ENCODE measurements at places on chromosomes 6 and 20. TPM values are rescaled to one million over a fixed set of nuclear protein-coding genes. Genes with fewer than 3 reads are reported as not detected.

- DNase-seq = no peak
Observed at GRCh38 chr20:2473516-2473915, 2.9 kb upstream of the SNRPB start.

DNA sequence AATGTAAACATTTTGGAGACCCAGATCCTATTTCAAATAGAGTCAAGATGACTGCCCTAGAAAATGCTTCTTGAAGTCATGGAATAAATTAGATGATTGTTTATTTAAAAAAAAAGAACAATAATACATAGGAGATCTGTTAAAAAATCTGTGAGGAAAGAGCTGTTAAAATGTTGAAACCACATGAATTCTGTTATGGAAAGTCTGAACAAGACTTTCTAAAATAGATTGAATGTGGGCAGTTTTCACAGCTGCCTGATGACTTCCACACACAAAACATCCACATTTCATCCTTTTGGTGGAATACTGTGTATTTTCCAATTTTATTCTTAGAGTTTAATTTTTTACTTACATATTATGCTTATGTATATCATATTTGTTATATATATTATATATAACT is 186.1 kb downstream of the LAMA2 start:
- DNase-seq = no peak

DNA sequence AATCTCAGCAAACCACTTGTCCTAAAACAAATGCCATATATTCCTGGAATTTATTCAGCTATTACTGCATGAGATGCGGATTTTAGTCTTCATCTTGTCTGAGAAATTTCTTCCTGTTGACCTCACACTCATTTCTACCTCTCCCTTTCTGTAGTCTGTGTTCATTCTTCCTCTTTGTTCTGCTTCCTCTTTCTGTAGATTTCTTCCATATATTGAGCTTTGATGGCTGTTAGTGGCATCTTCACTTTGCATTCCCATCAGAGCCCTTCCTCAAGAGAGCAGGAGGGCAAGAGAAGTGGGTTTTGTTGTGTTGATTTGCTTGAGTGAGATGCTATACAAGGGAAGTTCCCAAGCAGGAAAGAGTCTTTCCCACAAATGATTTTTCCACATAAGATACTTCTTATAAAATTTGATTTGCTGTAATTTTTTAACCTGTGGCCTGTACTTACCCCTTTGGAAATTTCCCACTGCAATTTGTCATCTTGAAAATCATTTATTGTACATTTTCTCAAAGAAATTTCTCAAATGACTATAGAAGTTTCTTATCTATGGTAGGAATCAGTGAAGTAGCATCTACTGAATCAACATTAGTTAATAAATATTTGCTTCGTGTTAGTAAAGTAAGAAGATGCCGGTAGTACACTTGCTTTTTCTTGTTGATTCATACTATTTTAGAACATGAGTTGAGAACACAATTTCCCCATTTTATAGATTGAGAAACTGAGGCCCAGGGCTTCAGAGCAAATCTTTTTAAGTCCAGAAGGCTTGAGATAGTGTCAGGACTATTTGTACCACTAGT is 43.8 kb downstream of the MAP3K4 start:
- DNase-seq = no peak

GRCh38 chr6:165119231-165120020 is 190.0 kb downstream of the C6orf118 start:
- DNase-seq = no peak

GRCh38 chr6:52299653-52300052 is 15.1 kb upstream of the MCM3 start:
- no peak for DNase-seq

GRCh38 chr6:5936631-5937030 is 70.1 kb downstream of the NRN1 start:
- no peak for DNase-seq

Gene C6orf136
- 6.7 TPM for total RNA-seq

Gene EPPIN
- not detected for total RNA-seq

Gene LY6G6D
- total RNA-seq = not detected

Gene SLC17A9
- total RNA-seq = 1.6 TPM
